ENCODE measurements at places on chromosomes 7 and 10. TPM values are rescaled to one million over a fixed set of nuclear protein-coding genes. Genes with fewer than 3 reads are reported as not detected.
A peak's percentile ranks its signal among the peaks of the same experiment; 100 is the strongest.

VPS26A gene
- total RNA-seq, result 27.9 TPM

IRF5 gene
- total RNA-seq, result 1.4 TPM

PANK1 gene
- total RNA-seq, result 2.2 TPM

DNA sequence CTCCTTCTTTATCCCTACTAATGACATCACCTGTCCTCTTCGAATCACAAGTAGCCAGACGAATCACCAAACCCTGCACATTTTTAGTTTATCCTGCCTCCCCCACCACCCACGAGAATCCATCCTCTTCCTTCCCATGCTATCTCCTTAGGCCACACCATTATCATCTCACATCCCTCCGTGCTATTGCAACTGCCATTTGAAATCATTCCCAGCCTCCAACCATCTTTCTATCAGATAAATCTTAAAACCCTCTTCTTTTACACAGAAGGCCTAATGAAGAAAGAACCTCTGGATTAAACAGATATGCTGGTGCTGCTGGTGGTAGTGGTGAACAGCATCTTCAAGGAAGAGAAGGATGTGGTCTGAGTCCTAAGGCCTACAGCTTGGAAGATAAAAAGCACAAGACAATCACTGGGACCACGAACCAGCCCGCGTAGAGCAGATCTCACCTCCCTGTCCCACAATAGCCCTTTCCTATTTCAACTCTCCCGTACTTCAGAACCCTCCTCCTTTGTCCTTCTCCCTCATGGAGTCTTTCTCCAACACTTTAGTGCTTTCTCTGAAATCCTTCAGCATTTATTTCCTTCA, 403.1 kb downstream of the SFMBT2 start:
- DNase-seq, result no peak
- H3K36me3 ChIP-seq, result no peaks in the 10 kb centered on the region
- no peaks in the 10 kb centered on the region for H3K4me1 ChIP-seq

DNA sequence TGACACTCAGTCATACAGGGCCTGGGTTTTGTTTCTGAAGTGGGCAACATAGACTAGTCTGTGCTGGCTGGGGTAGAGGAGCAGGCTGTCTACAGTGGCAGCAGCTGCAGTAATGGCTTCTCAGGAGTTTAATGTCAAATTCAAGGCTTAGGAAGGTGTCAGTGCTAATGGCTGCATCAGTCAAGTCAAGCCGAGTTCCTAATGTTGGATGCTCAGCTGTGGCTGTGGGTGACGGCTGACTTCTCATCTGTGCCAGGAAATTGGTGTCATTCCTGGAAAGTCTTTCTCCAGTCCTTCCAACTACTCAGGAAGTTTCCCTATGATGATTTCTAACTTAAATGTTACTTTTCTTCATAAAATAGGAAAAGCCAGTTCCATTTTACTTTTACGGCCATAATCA, 468.1 kb upstream of the IGFBP3 start:
- no peak overlapping the region for H3K27ac ChIP-seq
- no peaks in the 10 kb centered on the region for H3K27me3 ChIP-seq
- H3K36me3 ChIP-seq, result no peaks in the 10 kb centered on the region
- H3K4me3 ChIP-seq, result no peak overlapping the region
- H3K4me1 ChIP-seq, result no peaks in the 10 kb centered on the region
- DNase-seq, result no peak

DNA sequence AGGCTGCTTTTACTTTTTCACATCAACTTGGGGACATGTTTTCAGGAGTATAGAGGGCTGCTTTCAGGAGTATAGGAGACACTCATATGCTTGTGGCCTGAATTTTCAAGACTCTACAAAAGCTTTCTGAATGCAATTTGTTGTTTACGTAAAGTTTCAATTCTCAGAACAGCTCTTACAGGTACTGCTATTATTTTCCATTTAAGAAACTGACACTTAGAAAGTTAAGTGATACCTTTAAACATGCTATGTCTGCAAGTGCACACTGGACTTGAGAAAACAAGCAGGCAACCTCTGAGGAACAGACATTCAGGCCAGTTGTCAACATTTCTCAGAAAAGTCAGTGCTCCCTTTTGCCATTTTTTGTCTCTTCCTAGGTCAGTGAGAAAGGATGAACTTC, 70.0 kb upstream of the PHYHIPL start:
- H3K4me1 ChIP-seq, result no peaks in the 10 kb centered on the region
- DNase-seq, result no peak
- no peaks in the 10 kb centered on the region for H3K27me3 ChIP-seq

- H3K27ac ChIP-seq, result no peak within 1 kb of the TSS
- H3K27me3 ChIP-seq, result peaks cover 71% of the 10 kb centered on the region
- H3K36me3 ChIP-seq, result peaks cover 4% of the 10 kb centered on the region
- H3K4me1 ChIP-seq, result peaks cover 21% of the 10 kb centered on the region
- H3K4me3 ChIP-seq, result peak within 1 kb of the TSS; percentile 39
These were observed at the start of gene HOXA2 for GRCh38 chr7:27102581-27103442. TSS of gene HOXA2 (minus strand) at chr7:27102683. CDS start at chr7:27102500, 183 bp downstream.

DNA sequence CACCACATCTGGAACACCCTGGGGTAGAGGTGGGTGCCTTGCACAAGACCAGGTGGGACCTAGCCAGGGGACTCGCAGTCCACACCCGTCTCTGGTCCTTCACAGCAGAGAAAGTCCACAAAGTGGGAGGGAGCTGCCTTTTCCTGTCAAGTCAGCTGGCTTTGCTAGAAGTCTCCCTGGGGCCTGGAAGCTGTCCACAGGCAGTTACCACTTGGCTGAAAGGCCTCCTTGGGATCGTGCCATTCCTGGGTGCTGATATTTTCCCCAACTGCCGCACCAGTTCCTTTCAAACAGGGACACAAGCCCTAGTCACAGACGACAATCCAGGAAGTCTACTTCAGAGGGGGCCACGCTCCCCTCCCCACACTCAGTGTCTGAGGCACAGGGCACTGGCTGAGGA, 75.4 kb downstream of the AFAP1L2 start:
- H3K36me3 ChIP-seq, result no peaks in the 10 kb centered on the region
- no peaks in the 10 kb centered on the region for H3K27me3 ChIP-seq
- no peak overlapping the region for H3K27ac ChIP-seq
- H3K4me1 ChIP-seq, result no peaks in the 10 kb centered on the region
- DNase-seq, result no peak

GRCh38 chr7:95421000-95421846, 13.6 kb downstream of the PON2 start:
- H3K36me3 ChIP-seq, result no peaks in the 10 kb centered on the region
- H3K27ac ChIP-seq, result peak overlapping the region; percentile 11
- H3K27me3 ChIP-seq, result no peaks in the 10 kb centered on the region
- no peak overlapping the region for H3K4me3 ChIP-seq

Data from activated naive CD4-positive, alpha-beta T cell treated with anti-CD3 and anti-CD28 coated beads for 36 hours (primary cell).